ENCODE measurements at places on chromosomes 2 and 18.

DNA sequence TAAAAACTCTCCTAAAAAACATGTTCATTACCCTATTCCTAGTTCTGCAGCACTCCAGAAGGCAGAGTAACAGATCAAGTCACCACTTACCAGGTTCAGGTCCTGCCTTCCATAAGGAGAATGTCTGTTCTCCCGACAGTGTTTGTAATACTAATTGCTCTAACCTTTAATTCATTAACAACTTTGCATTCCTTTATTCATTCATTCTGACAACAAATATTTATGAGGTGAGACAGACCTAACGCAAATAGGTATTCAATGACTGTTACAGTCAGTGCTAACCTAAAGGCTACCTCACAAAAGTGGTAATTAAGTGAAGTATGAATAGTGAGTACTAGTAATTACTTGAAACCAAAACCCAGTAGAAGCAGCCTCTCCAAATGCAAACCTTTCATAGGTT lies 224.0 kb downstream of the AFF3 start:
- DNase-seq = no peak

DNA sequence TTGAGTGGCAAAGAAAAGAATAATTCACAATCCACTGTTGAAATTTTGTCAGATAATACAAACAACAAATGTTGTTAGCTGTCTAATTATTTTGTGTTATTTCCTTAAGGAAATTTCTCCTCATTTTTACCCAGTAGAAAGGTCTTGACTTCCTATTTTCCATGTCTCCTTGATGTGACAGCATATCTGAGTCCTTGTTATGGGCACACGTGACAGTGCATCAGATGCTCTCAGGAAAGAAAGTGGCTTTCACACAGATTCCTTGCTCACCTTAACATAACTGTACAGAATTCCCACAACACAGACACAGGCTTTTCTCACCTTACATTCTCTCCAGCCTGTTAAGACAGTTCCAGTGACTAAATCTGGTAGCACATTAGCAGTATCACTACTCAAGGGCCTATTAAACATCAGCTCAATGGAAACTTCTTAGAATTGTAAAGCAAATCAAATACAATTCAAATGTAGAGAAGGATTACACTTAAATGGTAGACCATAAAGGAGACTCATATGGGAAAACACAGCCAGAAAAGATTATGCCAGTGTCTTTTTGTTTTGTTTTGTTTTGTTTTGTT lies 30.2 kb upstream of the GPR55 start:
- no peak for DNase-seq

DNA sequence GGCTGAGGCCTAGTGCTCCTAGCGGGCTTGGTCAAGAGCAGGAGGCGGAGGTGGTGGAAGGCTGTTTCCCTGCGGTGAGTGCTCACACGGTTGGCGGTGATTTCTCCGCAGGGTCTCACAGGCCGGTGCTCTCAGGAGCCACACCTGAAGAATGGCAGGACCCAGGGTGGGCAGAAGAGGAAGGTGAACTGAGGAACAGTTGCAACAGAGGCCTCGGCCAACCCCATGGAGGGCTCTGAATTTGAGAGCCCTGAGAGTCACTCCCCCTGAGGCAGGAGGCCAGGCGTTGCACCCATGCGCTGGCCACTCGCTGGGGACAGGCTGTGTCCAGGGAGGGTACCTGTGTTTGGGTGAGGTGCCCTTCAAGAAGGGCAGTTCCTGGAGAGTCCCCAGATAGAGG lies 35.3 kb upstream of the ZNF516 start:
- no peak for DNase-seq

- DNase-seq = no peak
Measured at GRCh38 chr2:16525265-16525887, 140.3 kb downstream of the CYRIA start.

GRCh38 chr2:215811003-215811402 lies 202.3 kb downstream of the MREG start:
- no peak for DNase-seq

GRCh38 chr18:42474577-42474976 lies 519.5 kb downstream of the PIK3C3 start:
- DNase-seq = no peak

All from NCI-H446 treated with DMSO at 0.1 percent for 48 hours (cell line).